ENCODE measurements at places on chromosomes 2 and 18.

DNA sequence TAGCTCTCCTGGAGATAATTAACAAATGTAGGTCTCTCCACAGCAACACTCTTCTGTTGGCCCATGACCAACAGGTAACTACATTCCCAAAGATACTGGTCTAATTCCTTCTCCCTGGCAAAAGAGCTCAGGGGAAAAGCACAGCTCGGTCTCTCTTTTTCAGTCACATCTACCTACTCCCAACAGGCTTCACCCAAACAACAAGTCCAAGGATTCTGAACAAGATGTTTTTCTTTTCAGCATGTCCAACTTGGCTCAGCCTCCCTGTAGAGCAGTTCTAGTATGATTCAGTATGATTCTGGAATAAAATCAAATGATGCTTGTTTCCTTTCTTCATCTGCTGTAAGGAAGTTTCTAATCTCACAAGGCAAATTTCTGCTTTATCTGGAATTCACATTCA lies 1704.8 kb upstream of the PIK3C3 start:
- DNase-seq: no peak

- DNase-seq: no peak
Observed at GRCh38 chr2:161358838-161359237, 50.6 kb downstream of the PSMD14 start.

DNA sequence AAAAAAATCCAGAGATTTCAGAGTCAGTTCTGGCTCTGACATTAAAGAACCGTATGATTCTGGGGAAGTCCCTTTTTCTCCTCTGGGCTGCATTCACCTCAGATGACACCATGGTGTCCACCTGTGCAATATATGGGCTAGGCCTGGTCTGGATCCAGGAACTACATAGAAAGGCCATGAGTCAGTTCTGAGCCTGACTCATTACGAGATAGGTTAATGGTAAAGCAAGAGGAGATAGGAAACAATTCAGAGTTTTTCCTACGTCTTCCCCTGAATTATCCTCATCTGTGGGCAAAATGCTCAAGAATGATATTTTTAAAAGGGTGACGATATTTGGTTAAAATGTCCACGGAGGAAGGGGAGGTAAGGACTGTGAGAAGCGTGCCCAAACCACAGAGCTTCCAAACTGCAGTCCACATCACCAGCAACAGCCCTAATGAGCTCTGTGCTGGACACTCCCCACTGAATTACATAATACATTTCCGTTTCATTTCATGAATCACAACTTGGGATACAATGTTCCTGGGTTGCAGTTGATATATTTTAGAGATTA lies 180.1 kb upstream of the OSR1 start:
- DNase-seq: no peak

DNA sequence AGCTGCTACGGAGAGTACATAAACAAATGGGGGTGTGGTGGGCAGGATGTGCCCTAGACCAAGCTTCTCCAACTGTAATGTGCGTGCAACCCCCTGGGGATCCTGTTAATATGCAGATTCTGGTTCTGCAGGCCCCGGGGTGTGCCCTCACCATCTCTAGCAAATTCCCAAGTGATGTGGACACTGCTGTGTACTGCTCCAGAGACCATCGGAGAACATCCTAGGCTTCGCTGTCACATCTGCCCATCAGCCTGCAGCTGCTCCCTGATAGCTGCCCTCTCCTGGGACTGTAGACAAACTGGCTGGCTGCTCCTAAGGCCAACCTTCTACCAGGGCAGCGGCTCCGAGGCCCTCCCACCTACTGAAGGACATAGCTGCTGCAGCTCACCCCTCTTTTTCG lies 3.2 kb downstream of the HS1BP3 start:
- no peak for DNase-seq

GRCh38 chr18:40902436-40902835 lies 1052.6 kb upstream of the PIK3C3 start:
- DNase-seq: no peak

DNA sequence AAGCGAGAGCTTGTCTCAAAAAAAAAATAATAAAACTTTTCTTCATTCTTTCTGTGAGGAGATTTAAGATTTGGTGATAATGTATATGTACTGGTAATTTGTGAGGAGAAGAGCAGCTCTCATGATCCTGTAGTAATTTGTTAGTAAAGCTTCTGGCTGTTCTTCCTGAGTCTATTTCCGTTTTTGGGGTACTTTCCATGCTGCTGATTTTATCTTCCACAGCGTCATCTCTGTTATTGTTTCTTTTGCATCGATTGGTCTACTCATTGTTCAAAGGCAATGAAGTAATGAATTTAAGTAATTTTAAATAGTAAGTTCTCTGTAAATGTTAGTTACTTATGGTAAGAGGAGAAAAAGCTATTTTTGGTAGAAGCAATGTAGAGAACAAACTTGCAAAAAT lies 12.0 kb downstream of the NDUFAF7 start:
- DNase-seq: no peak

- no peak for DNase-seq
Observed at GRCh38 chr2:48080534-48081316, 174.4 kb upstream of the FBXO11 start.

GRCh38 chr2:12167525-12168317 lies 421.3 kb downstream of the LPIN1 start:
- no peak for DNase-seq

- no peak for DNase-seq
Observed at GRCh38 chr18:741931-742512, 29.6 kb upstream of the ENOSF1 start.

DNA sequence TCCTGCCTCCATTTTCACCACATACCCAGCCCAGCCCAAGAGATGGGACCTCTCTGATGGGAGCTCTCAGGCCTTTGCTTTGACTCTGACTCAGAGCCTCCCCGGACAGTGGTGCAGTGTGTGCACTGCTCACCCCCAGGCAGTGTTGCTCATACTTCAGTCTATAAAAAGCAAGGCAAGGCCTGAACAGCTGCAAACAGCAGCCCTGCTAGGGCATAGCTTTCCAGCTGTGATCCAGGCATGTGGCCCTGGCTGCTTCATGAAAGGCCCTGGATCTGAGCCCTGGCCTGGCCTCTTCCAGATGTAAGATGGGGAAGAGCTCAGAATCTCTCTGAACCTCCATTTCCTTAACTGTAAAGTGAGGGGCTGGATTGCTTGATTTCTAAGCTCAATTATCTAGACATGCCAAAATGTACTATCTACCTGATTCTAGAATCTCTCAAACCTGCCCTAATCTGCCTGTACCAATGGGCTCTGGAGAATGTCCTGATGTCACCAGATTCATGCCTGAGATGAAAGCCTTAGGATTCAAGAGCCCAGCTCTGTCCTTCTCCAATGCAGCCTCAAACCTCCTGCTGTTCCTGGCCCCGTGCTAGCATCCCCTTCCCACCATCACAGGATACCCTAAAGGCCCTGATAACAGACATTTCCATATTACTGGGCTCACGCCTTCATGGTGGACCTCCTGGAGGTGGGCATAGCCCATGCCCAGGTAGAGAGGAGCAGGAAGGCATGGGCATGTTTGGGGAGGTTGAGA lies 206.9 kb downstream of the ARL4C start:
- DNase-seq: no peak

- no peak for DNase-seq
Observed at GRCh38 chr2:120939595-120940318, 204.1 kb downstream of the GLI2 start.

Data from NCI-H187 treated with DMSO at 0.1 percent for 48 hours (cell line).